ENCODE measurements at places on chromosomes 11 and 22. TPM values are rescaled to one million over a fixed set of nuclear protein-coding genes. Genes with fewer than 3 reads are reported as not detected.

DNA sequence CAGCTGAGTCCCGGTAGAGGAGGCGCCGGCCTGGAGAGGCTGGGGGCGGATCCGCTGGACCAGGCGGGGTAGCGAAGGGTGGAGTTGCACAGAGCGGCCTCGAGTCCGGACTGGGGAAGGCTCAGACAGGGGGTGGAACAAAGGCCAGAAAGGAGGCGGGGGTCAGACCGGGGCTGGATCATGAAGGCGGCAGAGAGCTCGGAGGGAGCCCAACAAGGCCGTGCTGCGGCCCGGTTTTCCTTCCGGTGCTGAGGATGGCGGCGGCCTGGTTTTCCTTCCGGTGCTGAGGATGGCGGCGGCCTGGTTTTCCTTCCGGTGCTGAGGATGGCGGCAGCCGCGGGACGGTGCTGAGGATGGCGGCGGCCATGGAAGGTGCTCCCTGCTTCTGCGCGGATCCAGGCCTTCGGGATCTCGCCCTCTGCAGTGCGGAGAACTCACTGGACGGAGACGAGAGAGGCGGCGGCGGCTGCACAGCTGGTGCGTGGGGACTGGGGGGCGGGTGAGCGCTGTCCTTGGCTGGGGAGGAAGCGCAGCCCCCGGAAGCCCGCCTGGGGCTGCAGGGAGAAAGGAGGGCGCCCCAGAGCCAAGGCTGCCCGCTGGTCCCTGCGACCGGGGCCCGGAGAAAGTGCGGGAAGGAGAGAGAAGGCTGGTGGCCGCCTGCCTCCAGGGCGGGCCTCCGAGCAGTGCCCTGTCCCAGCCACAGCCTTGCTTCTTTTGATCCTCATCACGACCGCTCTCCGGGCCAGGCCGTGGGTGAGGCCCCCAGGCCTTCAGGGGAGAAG lies 350.4 kb upstream of the B3GAT1 start:
- H3K27me3 ChIP-seq: no peaks in the 10 kb centered on the region
- H3K4me3 ChIP-seq: peak overlapping the region; percentile 21
- H3K4me1 ChIP-seq: no peaks in the 10 kb centered on the region
- H3K36me3 ChIP-seq: no peaks in the 10 kb centered on the region
- DNase-seq: peak; percentile 23

DNA sequence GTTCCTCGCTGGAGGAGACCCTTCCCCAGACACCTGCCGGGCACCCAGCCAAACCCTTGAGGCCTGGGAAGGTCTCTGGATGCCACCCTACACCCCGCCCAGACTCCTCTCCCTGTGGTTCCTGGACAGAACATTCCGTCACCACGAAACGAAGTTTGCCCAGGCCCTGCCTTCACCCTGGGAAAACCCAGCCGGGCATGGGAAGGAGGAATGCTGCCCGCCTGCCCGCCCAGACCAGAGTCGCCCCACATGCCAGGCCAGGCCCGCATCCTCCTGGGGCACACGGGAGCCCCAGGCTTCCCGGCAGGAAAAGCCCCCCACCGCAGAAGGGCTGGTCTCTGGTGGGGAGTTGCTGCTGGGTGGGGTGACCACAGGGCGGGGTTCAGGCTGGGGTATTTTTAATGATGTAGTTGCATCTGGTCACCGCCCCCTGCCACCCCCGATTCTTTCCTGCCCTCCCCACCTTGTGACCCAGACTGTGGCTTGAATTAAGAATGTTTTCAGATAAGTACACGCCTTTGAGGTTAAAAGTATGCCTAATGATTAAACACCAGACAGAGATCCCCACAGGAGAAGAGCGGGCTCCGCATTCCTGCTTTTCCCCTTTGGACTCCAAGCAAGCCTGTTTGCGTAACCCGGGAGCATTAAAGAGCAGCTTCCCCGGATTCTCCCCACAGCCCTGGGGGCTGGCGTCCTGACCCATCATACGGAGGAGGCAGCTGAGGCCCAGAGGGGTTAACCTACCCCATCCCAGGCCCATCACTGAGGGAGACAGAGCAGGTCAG lies 44.6 kb upstream of the PPARA start:
- H3K4me3 ChIP-seq: no peak overlapping the region
- no peaks in the 10 kb centered on the region for H3K27me3 ChIP-seq
- H3K4me1 ChIP-seq: peaks cover 100% of the 10 kb centered on the region
- peaks cover 70% of the 10 kb centered on the region for H3K36me3 ChIP-seq

Gene TPBGL
- 0.15 TPM for total RNA-seq

Gene TRIM48
- not detected for total RNA-seq

DNA sequence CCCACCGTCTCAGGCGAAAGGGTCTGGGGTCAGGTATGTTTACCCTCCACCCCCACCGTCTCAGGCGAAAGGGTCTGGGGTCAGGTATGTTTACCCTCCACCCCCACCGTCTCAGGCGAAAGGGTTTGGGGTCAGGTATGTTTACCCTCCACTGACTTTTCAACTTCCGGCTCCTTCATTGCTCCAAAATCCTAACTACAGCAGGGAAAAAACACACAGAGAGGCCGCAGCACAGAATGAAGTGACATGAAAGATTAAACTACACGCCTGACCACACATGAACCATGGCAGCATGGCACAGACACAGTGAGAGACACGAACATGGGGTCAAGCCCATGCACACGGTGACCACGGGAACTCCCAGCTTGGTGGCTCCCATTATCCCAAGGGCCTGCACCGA lies 634.9 kb upstream of the B3GAT1 start:
- no peak overlapping the region for H3K4me3 ChIP-seq
- H3K27me3 ChIP-seq: no peaks in the 10 kb centered on the region
- H3K4me1 ChIP-seq: no peaks in the 10 kb centered on the region
- no peak for DNase-seq

- H3K36me3 ChIP-seq: peaks cover 25% of the 10 kb centered on the region
- peak overlapping the region; percentile 40 for H3K4me3 ChIP-seq
- H3K27me3 ChIP-seq: no peaks in the 10 kb centered on the region
- no peak for DNase-seq
- H3K4me1 ChIP-seq: no peaks in the 10 kb centered on the region
Observed at GRCh38 chr22:50292643-50293440, 14.6 kb downstream of the PLXNB2 start.

DNA sequence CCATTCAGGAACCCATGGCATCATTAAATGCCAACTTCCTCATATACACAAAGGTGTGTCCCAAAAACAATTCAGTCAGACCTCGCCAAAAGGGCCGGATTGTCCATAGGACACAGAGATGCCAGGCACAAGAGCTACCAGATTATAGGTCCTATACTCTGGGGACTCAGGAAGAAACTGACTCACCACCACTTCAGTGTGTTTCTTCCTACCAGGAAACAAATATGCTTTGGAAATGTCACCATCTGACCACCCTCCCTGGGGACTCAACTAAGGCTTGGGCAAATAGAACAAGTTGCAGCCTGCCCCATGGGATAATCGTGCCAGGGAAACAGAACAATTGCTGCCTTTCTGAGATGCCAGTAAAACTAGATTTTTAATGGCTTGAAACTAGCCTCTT lies 11.7 kb downstream of the POU2AF3 start:
- no peaks in the 10 kb centered on the region for H3K4me1 ChIP-seq
